ENCODE measurements at places on chromosomes 3 and 15. TPM values are rescaled to one million over a fixed set of nuclear protein-coding genes. Genes with fewer than 3 reads are reported as not detected.
A peak's percentile ranks its signal among the peaks of the same experiment; 100 is the strongest.

DNA sequence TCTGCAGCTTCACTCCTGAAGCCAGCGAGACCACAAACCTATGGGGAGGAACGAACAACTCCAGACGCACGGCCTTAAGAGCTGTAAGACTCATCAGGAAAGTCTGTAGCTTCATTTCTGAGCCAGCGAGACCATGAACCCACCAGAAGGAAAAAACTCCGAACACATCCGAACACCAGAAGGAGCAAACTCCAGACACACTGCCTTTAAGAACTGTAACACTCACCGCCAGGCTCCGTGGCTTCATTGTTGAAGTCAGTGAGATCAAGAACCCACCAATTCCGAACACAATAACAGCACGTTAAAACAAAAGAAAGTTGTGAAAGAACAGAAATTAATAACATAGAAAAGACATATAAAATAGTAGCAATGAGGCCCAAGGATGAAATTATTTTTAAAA is 300.5 kb upstream of the MDFIC2 start:
- no peak for DNase-seq

DNA sequence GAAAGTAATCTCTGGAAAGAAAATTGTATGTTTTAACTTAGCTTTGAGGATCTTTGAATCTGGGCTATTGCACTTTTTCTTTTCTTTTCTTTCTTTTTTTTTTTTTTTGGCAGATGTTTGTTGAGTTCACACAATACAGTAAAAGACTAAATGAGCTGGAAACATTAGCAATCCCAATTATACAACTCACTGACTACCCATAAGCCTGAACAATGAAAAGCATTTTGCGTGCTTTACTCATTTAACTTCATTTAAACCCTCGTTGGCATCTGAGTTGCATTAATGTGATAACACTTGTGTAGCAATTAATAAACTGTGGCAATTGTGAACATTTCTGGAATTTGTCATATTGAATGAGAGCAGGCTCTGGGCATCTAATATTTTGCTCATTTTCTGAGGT is 269.4 kb upstream of the RBMS3 start:
- no peak for DNase-seq

DNA sequence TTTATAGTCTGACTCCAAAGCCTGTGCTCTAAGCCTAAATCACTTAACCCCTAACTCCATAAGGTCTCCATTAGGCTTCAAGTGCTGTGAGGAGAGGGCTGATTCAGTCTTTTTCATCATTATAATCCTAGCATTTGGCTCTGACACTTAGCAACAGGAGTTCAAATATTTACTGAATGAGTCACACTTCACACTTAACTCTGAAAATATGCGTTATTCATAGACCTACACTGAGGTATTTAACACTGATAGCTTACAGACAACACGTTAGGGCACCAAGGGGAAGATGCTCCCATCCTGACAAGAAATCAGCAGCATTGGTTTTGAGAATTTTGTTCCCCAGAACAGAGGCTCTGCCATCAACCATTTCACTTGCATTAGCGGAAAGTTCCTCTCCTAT is 53.5 kb downstream of the MSL2 start:
- no peak for DNase-seq

DNA sequence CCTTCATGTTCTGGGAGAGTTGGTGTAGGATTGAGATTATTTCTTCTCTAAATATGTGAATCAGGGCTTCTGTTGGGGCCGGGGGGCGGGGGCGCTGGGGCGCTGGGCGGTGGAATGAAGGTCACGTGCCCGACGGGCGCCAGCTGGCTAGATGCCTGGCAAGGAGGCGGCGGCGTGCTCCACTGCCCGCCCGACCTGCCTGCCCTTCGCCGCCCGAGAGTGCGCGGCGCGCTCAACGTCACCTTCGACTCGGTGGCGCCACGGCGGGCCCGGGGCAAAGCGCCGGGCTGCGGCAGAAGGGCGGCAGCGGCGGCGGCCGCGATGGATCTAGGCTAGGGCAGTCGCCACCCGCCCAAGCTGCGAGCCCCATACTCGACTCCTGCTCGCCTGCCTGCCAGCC is 47.0 kb upstream of the LHFPL4 start:
- no peak for DNase-seq

DNA sequence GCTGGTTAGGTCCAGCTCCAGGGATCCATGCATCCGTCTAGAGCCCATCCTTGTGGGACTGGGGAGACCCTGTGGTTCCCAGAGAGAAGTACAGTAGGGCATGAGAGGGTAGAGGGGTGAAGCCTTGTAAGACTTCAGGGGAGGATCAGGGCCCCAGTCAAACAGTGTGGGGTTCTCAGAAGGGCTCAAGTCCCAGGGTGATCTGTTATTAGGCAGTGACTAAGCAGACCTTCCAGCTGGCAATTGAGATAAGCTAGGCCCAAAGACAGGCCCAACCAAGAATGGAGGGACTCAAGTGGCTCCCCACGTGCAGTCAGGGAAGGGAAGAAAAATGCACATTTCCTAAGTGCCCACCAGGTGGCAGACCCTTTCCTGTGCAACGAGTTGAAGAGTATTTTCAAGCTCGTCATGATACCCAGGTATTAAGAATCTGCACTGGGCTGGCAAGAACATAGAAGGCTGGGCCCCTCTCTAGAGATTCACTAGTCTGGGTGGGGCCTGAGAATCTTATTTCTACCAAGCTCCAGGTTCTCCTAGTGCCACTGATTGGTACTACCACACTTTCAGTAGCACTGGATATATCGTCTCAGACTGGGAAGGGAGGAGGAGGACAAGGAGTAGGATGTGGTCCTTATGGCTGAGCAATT is 240.8 kb downstream of the NR1D2 start:
- DNase-seq: peak; percentile 38

GRCh38 chr15:45134682-45135604 is 5.1 kb downstream of the DUOX1 start:
- DNase-seq: no peak

DNA sequence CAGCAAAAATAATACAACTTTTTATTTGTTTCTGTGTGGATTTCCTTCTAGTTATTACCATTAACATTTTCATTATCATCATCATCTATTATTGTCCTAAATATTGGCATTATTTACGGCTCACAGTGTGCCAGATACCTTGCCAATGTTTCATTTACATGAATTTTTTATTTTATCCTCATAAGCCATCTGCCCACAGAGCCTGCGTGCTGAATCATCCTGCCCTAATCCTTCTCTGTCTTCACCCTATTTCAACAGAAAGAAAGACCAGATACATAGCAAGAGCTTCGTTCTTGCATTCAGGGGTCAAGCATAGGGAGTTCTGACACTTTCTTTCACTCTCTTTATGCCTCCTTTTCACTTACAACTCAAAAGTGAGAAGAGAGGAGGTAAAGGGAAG is 82.0 kb downstream of the KCNMB2 start:
- DNase-seq: no peak

ARL6IP5 gene
- 29.4 TPM for total RNA-seq

THSD4 gene
- total RNA-seq: 20.7 TPM

CCDC9B gene
- total RNA-seq: 2.4 TPM

MEX3B gene
- 30.5 TPM for total RNA-seq

Measured in SJCRH30 (cell line).